ENCODE measurements at places on chromosomes 2 and 18.

GRCh38 chr18:76850112-76850511, 27.8 kb downstream of the ZNF236 start:
- DNase-seq = no peak

- DNase-seq = no peak
Observed at GRCh38 chr2:100451734-100452133, 18.5 kb upstream of the NMS start.

- no peak for DNase-seq
Observed at GRCh38 chr18:42623935-42624334, 491.6 kb downstream of the RIT2 start.

GRCh38 chr2:233354971-233355574, 779 bp downstream of the DGKD start:
- no peak for DNase-seq

- DNase-seq = no peak
Observed at GRCh38 chr2:74537140-74537539, 7.4 kb downstream of the HTRA2 start.

- DNase-seq = no peak
Observed at GRCh38 chr2:208781166-208781565, 374.6 kb downstream of the PTH2R start.

GRCh38 chr2:162233197-162233596, 10.0 kb downstream of the FAP start:
- no peak for DNase-seq

DNA sequence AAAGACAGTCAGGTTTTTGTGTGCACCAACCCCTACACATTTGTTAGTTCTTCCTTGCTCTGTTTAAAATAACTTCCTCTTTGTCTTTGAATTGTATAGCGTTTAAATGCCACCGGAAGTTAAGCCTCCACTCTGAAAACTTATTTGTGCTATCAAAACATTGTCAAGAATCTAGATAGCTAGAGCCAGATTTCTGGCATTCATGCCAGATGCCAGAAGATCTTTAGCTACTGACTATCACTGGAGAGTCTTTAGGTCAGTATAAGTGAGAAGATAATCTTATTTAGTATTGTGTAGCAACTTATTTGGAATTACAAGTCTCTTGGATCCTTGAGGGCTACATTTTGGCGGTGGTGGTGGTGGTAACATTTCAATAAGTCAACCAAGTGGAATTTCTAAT, 63.4 kb upstream of the ADAM23 start:
- no peak for DNase-seq

DNA sequence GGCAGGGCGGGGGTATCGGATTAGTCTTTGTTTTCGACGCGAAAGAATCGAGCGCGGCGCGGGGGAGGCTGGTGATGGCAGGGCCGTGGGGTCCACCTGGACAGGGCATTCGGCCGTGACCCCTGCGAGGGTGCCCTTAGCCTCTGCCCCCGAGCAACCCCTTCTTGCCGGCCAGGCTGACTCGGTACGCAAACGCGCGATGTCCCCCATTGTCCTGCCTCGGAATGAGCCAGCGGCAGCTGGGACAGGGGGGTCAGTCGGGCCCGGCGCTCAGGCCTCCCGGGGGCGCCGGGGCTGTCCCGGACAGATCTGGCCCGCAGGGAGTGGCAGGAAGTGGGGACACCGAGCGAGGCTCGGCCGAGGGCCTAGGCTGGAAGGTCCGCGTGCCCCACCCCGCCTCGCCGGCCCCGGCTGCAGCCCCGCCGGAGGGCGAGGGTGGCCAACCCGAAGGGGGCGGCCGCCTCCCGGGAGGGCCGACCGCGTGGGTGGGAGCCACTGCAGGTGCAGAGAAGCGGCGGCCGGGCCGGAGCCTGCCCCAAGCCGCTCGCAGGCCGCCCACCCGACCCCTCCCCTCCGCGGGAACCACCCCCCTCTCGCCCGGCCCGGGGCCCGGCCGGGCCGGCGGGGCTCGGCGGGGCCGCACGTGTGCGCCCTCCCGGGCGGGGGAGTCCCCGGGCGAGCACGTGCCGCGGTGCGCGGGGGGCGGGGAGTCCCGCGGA, at the start of gene TET3:
Gene TET3, plus strand, starts transcription at position 708 of the 719 bp plus-strand sequence. CDS start 1,494 bp downstream, outside the sequence.
- DNase-seq = no peak

- no peak for DNase-seq
Observed at GRCh38 chr2:120709608-120710041, 26.0 kb upstream of the GLI2 start.

- no peak for DNase-seq
Observed at GRCh38 chr18:22348521-22349316, 69.0 kb downstream of the CTAGE1 start.

GRCh38 chr18:63040788-63041410, 278.7 kb downstream of the BCL2 start:
- DNase-seq = no peak

GRCh38 chr2:205773989-205774388, 91.7 kb downstream of the NRP2 start:
- no peak for DNase-seq

DNA sequence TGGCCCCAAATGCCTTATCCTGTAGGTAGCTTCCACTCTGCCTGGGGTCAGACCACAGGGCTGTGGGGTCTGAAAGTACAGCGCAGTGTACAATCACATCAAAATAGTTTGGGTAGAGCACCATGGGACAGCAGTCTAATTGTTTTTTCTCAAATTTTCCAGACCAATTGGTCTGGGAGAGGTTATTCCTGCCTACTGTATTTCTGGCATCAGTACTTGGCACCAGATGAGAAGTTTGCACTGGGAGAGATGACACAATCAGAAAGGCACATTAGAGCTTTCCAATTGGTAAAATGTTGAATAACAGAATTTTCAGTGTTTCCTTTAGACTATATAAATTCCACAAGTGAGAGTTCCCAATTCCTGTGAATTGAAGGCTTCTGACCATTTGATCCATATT, 30.9 kb upstream of the LRRTM1 start:
- no peak for DNase-seq

DNA sequence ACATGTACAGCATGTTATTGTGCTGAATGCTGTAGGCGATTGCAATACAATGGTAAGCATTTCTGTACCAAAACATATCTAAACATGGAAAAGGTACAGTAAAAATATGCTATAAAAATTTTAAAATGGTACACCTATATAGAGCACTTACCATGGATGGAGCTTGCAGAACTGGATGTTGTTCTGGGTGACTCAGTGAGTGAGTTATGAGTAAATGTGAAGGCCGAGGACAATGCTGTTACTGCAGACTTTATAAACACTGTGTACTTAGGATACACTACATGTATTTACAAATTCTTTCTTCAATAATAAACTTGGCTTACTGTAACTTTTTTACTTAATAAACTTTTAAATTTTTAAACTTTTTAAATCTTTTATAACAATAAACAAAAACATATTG, 473.4 kb upstream of the UBE2E3 start:
- DNase-seq = no peak

DNA sequence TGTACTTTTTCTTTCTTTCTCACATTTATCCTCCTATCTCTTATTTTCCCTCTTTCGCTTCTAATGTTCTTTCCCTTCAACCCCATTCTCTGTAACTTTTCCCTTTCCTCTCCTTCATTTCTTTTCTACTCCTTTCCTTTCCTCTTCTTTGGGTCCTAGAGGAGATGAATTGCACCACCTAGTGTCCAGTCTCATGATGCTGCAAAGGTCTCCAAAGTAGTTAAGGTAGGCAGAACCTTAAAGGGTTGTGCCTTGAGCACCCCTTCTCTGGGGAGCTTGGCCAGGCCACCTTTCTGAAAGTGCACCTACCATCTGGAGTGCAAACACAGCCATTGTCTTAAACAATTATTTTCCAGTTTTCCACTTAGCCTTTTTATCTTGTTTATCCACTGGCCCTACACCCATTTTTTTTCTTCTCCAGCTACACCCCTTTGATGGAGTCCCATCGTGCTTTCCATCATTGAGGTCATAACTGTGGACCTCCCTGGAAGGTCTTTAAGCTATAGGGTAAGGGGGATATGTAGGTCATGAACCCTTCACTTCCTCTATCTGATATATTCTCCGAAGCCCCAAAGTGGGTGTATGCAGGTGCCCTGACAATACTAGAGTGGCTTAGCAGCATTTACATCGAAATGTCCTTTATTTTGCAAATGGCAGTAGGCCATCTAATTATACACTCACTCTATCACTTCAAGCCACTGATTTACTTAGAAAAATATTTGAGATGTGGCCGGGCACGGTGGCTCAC, 155.9 kb downstream of the ESCO1 start:
- DNase-seq = no peak

GRCh38 chr2:137942833-137943677, 21.2 kb upstream of the HNMT start:
- DNase-seq = no peak

GRCh38 chr2:132577686-132578085, 92.3 kb downstream of the LYPD1 start:
- DNase-seq = no peak

DNA sequence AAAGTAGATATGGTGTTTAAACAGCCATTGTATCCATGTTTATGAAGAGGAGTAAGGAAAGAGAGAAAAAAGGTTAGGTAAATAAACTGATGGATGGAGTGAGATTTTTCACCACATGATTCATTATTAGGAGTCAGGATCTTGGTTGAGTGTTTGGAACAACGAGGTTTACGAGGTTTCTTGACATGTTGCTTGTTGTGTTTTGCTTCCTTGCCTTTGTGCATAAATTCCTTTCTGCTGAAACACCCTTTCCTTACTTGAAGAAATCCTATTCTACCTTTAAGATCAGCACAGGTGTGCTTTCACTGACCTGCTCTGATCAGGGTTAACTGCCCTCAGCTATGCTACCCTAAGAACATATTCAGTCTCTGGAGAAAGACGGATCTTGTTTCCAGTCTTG, 66.6 kb downstream of the EFEMP1 start:
- no peak for DNase-seq

GRCh38 chr2:237878321-237879057, 19.1 kb downstream of the RAMP1 start:
- DNase-seq = no peak

- DNase-seq = no peak
Observed at GRCh38 chr18:76487782-76488181, 7.3 kb downstream of the ZNF516 start.

DNA sequence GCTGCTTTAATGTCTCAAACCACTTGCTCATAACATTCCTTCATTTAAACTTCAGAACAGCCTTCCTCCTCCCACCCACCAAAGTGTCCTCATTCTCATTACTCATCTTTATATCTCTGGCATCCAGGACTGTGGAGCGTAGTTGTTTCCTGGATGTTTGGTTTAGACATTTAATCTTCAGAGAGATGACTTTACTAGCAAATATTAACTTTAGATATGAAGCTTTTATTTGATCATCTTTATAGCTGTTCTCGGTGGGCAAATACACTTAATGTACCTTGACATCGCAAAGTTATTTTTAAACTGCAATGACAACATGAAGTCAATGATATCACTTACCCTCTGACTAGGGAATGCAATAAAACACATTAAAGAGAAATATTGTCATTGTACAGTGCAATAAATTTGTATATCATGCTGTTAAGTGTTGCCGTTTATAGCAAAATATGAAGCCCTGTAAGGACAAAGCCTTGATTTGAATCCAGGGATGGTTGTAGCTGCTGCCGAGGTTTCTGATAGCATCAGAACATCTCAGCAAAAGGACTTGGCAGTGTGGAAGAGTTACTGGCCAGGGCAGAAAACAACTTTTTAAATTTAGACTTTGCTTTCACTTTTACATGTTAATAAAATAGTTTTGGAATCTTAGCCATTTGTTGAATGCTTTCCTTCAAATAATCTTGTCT, 4.6 kb upstream of the LAMA3 start:
- DNase-seq = no peak

DNA sequence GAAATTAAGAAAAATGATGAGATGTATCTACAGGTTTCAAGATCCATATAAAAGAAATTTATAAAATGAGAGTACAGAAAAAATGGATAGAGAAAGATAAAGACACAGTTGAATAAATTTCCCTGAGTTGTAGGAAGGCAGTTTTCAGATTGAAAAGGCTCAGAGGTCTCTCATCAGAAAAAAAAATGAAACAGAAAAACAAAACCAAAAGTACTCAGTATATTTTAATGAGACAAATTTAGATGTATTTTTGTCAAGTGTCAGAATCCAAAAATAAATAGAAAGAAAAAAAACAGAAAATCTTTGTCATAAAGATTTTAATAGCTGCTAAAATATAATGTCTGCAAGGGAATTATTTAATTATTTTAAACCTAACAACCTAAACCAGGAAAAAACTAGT, 520.5 kb downstream of the KCNJ3 start:
- no peak for DNase-seq

- DNase-seq = no peak
Observed at GRCh38 chr2:230685178-230685577, 27.5 kb upstream of the CAB39 start.

GRCh38 chr18:60246606-60247005, 126.0 kb downstream of the MC4R start:
- no peak for DNase-seq

- DNase-seq = no peak
Observed at GRCh38 chr2:190149908-190150307, 87.4 kb upstream of the MSTN start.

DNA sequence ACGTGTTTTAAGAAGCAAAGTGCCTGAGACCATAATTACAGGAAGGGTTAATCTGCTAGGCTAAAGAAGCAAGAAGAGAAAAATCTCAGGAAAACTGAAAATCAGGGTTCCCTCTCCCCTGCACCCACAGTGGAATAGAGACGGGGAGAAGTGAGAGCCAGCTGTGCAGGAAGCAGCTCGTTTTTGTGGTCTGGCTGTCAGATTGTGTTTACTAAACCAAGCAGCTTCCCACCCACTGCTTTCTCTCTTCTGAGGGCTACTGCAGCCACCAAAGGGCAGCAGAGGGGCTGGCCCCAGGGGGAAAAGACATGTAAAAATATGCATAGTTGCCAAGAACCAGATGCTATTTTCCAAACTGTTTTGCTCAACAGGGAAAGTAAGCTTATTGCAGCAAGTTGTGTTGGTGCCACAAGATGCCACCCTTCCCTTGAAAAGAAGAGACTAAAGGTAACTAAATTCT, 72.6 kb upstream of the THUMPD2 start:
- DNase-seq = no peak

GRCh38 chr2:30732876-30733275, 74.4 kb downstream of the CAPN13 start:
- DNase-seq = no peak

DNA sequence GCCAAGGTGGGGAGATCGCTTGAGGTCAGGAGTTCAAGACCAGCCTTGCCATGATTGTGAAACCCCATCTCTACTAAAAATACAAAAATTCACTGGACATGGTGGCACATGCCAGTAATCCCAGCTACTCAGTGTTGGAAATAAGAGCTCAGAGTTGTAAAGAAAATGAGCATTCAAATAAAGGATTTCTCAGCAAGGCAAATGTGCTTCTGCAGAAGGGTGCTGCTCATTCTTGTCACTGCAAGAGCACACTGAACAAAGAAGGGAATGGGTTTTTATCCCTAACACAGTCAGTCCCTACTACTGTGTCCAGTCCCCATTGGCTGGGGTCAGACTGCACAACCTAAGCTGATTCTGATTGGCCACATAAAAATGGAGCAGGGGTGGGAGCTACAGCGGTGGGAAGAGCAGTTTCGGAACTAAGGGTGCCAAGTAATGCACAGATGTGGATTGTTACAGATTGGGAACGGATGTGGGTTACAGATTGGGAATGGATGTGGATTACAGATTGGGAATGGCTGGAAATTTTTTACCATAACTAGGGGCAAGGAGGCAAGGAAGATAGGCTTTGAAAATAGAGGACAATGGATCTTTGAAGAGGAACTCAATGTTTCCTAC, 31.1 kb upstream of the TRAPPC8 start:
- no peak for DNase-seq
